NCI-H1930 (cell line): ENCODE measurements at places on chromosomes 2 and 18.
A peak's percentile ranks its signal among the peaks of the same experiment; 100 is the strongest.

- no peak for DNase-seq
These were observed 11.9 kb downstream of the GAL3ST2 start for GRCh38 chr2:241788572-241788971.

DNA sequence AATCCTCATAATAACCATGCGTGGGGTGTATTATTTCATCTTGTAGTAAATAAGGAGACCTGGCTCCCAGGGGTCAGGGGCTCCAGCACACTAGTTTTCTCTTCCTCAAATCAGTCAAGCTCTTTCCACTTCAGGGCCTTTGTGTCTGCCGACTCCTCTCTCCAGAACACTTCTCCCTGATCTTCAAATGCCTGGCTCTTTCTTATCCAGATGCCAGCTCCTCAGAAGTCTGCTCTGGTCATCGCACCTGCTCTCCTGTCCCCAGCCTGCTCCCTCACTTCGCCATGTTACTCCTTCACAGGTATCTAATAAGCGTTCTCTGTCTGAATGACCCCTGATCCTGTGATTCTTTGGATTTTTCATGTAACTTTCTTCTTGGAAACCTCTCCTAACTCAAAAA lies 62.0 kb downstream of the GYPC start:
- DNase-seq: no peak

DNA sequence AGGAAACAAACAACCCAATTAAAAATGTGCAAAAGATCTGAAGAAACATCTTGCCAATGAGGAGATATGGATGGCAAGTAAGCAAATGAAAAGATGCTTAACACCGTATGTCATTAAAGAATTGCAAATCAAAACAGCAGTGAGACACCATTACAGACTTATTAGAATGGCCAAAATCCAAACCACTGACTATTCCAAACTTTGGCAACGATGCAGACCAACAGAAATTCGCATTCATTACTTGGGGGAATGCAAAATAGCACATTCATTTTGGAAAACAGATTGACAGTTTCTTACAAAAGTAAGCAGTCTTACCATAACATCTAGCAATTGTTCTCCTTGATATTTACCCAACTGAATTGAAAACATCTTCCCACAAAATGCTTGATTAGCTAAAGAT lies 1118.7 kb downstream of the SUCLG1 start:
- DNase-seq: no peak

DNA sequence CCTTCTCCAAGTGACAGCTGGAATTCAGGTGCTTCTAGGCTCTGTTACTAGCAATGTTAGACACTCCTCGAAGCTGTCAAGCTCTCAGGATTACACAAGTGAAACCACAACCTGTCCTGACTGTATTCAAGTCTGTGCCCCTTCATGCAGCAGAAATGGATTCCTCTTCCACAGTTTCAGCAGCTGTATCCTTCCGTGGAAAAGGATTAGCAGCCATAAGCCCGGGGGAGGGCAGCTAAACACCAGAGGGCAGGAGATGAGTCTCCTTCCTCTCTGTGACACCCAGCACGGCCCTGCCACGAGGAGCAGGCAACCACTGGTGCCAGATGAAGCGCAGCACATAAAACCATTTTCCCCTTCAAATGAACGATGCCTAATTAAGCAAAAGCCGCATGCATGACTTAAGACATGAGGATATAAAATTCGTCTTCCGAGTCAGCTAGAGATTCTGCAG lies 1.2 kb downstream of the ST3GAL5 start:
- no peak for DNase-seq

- no peak for DNase-seq
These were observed 111.2 kb downstream of the RAB3GAP1 start for GRCh38 chr2:135163306-135163705.

GRCh38 chr2:162002623-162003235 lies 71.3 kb downstream of the DPP4 start:
- DNase-seq: no peak

GRCh38 chr18:71079606-71080005 lies 790.8 kb downstream of the SOCS6 start:
- DNase-seq: no peak

DNA sequence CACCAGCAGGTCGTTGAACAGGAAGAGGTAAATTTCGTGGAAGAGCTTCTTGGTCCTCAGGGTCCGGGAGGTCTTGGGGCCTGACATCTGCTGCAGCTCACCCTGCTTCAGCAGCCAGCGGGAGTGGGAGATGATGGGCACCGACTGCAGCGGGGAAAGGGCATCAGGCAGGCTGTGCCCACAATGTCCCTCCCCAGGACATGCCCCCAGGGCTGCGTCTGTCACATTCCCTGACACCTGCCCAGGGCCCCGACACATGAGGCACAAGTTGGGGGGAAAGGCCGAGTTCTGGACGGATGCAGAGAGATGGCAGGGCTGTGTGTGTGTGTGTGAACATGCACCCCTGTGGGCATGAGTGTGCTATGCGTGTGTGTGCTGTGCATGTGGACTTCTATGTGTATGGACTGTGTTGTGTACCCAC lies 13.9 kb downstream of the SNORC start:
- no peak for DNase-seq

GRCh38 chr2:3199627-3200345 lies 177.8 kb downstream of the EIPR1 start:
- DNase-seq: no peak

GRCh38 chr2:106117347-106117746 lies 76.8 kb downstream of the UXS1 start:
- no peak for DNase-seq

DNA sequence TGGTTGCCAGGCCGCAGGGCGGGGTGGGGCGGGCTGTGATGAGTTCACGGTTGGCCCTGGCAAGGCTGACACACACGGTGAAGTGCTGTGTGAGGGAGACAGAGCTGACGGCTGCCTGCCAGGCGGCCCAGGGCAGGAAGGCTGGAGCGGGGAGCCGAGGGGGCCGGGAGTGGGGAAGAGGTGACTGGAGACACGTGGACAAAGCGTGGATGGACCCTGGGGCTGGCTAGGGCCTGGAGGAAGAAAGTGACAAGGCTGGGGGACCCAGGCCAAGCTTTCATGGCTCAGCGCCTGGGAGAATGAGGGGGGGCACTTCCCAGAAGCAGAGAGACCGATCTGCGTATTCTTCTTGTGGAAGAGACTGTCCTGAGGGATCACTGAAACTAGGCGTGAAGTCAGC lies 123.2 kb downstream of the DYSF start:
- no peak for DNase-seq

GRCh38 chr2:183204397-183204796 lies 80.2 kb downstream of the NUP35 start:
- no peak for DNase-seq

DNA sequence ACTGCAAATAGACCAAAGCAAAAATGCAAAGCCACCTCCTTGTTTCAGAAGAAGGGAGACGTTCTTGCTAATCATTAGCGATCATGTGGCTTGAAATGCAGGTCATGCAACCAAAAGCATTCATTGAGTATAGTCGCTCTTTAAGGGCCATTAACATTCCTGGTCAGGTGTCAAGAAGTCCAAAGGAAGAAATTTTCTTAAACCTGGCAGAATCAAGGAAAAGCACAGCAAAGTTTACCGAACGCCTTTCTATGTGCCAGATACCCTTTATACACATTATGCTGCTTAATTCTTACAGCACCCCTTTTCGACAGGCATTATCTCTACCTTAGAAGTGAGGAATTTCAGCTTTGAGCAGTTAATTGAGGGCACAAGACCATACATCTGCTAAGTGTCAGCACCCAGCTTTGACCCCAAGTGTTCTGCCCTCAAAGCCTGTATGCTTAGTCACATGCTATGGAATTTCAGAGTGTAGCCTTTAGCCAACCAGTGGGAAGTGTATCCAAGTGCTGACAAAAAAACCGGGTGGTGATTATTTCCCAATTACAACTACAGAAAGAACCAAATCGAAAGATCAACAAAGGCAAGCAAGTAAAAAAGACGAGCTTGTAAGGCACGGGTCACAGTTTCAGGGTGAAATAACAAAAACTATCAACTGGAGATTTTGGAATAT lies 70.8 kb downstream of the EPHA4 start:
- DNase-seq: no peak

DNA sequence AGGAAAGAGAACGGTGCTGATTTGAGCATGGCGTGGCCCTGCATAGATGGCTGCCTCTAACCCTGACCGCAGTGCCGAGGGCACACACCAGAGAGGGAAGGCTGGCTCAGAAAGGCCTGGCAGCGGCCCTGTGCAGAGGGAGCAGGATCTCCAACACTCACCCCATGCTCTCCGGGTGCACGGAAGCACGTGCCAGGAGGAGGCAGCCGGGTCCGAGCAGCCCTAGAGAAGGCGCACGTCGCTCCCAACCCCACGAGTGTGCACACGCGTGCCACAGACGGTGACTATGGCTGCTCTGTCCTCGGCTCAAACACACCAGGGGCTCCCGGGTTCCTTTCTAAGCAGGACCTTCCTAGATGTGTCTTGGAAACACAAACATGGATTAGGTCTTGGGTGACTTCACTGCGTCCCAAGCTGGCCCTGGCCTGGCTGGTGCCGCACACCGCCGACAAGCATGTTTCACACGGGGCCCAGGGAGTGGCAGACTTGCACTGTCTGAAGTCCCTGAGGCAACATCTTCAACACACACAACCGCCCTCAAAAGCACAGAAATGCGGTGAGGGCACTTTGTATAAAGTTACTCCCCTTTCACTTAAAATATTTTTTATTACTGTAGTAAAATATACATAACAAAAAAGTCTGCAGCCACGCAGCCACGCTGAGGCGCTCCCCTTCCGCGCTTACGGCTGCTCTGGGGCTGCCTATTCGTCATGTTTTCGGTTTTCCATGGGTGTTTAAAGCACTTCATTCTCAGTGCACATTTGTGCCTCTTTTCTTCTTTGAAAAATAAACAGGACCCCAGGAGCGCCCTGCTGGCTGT lies 110.0 kb downstream of the ZNF516 start:
- DNase-seq: no peak

DNA sequence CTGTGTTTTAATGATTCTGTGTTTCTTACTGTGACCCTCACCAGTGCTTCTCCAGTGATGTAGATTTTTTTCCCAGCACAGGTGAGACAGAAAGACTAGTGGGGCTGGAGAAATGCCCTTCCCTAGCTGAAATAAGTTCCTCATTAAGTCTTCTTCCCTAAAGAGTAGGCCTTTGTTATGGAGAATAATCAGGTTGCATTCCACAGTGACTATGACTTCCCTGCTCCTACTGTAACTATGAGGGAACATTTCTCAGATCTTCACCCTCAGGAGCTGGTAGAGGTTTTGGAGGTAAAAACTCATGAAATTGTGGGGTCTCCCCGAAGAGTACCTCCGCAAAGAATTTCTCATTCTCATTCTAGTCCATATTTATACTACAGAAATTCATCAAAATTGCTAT lies 286.2 kb downstream of the GRB14 start:
- DNase-seq: no peak

DNA sequence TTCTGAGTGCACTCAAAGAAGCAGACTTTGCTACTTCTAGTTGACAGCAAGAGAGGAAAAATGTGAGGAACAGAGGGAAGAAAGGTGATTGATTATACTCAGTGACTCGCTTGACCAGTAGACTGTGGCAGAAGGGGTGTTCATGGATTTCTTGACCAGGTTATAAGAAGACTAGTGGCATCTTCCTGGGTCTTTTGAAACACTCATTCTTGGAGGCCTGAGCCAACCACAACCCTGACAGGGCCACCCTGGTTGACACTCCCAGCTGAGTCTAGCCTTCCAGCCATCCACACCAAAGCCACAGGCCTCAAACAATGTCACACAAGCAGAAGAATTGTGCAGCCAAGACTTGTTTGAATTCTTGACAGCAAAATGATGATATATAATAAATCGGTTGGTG lies 366.3 kb downstream of the SS18 start:
- DNase-seq: no peak

- DNase-seq: no peak
These were observed 63.7 kb downstream of the BABAM2 start for GRCh38 chr2:27954221-27954673.

- no peak for DNase-seq
These were observed 177.1 kb upstream of the HDAC4 start for GRCh38 chr2:239577935-239578334.

DNA sequence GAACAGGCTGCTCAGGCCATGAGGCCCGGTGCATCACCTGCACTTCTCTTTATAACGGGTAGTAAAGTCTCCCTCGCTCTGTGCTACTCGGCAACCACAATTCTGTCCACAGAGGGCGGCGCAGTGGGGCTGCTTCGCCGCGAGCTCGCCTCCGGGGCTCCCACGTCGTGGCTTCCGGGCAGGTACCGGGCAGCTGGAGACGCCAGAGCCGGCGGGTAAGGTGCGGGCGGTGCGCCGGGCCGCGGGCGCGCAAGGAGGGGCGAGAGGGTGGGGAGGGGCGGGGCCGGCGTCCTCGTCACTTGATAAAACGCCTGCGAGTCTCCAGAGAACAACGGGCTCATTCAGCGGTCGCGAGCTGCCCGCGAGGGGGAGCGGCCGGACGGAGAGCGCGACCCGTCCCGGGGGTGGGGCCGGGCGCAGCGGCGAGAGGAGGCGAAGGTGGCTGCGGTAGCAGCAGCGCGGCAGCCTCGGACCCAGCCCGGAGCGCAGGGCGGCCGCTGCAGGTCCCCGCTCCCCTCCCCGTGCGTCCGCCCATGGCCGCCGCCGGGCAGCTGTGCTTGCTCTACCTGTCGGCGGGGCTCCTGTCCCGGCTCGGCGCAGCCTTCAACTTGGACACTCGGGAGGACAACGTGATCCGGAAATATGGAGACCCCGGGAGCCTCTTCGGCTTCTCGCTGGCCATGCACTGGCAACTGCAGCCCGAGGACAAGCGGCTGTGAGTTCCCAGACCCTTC lies at the start of gene ITGA6:
Gene ITGA6 (plus strand): TSS at position 331 of the 734 bp plus-strand sequence.
- peak; percentile 73 for DNase-seq

- DNase-seq: no peak
These were observed 430.5 kb downstream of the SLC4A3 start for GRCh38 chr2:220057916-220058315.

DNA sequence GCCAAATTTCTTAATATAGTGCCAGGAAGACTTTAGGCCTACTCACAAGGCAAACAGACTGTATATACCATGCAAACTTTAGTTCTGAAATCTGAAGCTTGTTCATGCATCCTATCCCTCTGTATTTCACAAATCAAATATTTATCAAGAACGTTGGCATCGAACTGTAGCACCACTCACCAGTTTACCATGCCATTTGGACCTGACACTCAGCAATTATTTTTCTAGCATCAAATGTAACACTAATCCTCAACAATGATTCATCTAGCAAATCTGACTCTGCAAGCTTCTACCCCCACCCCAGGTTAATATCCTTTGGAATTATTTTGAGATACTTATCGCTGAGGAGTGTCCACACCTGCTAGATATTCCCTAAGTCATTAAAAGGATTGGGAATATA lies 1506.6 kb downstream of the LRP1B start:
- no peak for DNase-seq

GRCh38 chr2:223306371-223306770 lies 254.4 kb downstream of the KCNE4 start:
- no peak for DNase-seq

- no peak for DNase-seq
These were observed 1.4 kb downstream of the FIGN start for GRCh38 chr2:163734401-163734800.

GRCh38 chr18:38587571-38587970 lies 1022.0 kb upstream of the CELF4 start:
- DNase-seq: no peak

DNA sequence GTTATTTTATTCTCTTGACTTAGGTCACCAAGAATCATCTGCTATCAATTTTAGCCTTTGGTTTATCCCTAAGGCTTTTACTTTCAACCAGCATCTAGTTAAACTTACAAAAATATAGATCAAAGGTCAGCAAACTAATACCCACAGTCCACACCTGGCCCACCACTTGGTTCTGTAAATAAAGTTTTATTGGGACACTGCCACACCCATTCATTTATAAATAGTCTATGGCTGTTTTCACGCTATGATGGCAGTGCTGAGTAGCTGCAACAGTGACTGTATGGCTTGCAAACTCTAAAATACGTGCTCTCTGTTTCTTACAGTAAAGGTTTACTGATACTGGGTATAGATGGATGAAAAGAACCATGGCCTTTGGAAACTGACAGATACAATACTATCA lies 107.0 kb downstream of the MEP1B start:
- DNase-seq: no peak
